ENCODE measurements at places on chromosomes 12 and 14.

DNA sequence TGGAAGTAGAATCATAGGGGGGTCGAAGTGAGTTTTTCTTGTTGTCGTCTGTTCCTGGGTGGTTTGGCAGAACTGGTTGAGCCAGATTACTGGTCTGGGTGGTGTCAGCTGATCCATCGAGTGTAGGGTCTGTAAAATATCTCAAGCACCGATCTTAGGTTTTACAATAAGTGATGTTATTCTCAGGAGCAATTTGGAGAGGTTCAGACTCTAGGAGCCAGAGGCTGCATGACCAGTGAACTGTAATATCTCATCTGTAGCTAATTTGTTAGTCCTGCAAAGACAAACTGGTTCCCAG lies 9.7 kb upstream of the SERPINA1 start:
- no peak for DNase-seq

DNA sequence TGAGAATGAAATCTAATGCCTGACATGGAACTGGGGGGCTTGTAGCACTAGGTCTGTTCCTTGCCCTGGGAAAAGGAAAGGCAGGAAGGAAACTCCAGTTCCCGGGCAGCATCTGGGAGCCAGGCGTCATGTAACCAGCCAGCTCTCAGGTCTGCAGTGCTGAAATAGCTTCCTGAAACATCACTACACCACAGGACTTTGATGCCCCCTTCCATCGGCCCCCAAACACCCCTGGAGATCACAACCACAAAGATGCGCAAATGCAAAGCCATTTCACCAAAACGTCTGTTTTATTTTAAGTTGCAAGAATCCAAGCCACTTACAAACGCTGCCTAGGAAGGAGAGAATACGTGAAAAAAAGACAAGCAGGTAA lies 40.9 kb downstream of the KCTD10 start:
- DNase-seq: no peak

- DNase-seq: no peak
These were observed 91.7 kb downstream of the SINHCAF start for GRCh38 chr12:31234053-31234840.

GRCh38 chr12:124224535-124225110 lies 70.3 kb upstream of the RFLNA start:
- DNase-seq: no peak

- no peak for DNase-seq
These were observed 63.1 kb downstream of the C14orf132 start for GRCh38 chr14:96102081-96102856.

DNA sequence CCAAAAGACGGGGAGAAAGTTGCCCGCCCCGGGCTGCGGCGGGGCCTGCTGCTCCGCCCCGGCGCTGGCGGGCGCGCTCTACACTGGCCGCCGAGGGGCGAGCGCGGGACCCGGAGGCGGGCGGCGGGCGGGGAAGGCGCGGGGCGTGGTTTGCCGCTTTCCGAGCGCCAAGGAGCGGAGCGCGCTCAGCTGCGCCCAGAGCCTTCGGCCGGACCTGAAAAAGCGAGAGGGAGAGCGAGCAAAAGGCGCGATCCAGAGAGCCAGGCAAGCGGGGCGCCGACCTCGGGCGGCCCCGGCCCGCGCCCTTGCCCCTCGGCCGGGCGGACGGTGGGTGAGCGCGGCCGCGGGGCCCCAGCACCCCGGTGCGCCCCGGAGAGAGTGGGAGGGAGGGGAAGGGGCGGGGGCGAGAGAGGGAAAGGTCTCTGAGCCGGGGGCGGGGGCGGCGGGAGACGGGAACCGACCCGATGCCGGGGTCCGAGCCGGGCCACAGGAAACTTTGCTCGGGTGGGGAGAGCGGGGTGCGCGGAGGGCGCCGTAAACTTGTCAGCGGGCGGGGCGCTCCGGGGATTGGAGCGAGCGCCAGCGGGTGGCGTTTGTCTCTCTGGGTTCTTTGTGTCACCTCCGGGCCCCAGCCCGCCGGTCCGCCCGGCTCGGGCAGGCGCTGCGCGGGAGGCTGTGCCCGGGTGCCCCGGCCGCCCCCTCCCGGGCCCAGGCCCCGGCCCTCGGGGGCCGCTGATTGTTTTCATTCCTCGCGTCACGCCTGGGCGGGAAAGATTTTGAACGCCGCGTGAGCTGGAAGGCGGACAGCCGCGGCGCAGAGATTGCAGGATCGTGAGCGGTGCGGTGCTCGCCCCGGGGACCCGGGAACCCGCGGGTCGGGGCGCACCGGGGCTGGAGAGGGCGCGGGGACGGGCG lies at the start of gene SYNE2:
Gene SYNE2 (plus strand): TSS at position 188 of the 915 bp plus-strand sequence. CDS start 56,145 bp downstream, outside the sequence.
- DNase-seq: no peak

GRCh38 chr14:21313512-21313911 lies 33.6 kb downstream of the RPGRIP1 start:
- no peak for DNase-seq

- DNase-seq: no peak
These were observed 284.6 kb downstream of the BCAT1 start for GRCh38 chr12:24664161-24664880.

DNA sequence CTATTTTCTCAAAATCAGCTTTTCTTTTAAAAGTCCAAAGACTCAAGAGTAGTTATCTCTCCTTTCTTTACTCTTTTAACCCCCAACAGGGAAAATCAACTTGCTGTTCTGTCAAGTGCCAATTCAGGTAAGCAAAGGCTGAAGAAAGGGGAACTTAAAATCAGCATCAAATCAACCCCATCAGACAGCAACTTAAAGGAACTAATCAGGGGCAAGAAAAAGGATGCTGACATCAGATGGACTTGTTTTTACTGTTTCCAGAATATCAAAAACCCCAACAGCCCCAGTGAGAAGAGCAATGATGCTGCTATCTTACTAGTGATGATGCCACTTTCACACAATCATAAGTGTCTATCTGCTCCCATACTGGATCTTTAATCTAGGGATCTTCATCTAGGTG lies 3.4 kb downstream of the BAZ2A start:
- no peak for DNase-seq

GRCh38 chr14:37051153-37051552 lies 121.3 kb downstream of the SLC25A21 start:
- no peak for DNase-seq

GRCh38 chr14:101225157-101226152 lies 321.9 kb upstream of the RTL1 start:
- DNase-seq: no peak

DNA sequence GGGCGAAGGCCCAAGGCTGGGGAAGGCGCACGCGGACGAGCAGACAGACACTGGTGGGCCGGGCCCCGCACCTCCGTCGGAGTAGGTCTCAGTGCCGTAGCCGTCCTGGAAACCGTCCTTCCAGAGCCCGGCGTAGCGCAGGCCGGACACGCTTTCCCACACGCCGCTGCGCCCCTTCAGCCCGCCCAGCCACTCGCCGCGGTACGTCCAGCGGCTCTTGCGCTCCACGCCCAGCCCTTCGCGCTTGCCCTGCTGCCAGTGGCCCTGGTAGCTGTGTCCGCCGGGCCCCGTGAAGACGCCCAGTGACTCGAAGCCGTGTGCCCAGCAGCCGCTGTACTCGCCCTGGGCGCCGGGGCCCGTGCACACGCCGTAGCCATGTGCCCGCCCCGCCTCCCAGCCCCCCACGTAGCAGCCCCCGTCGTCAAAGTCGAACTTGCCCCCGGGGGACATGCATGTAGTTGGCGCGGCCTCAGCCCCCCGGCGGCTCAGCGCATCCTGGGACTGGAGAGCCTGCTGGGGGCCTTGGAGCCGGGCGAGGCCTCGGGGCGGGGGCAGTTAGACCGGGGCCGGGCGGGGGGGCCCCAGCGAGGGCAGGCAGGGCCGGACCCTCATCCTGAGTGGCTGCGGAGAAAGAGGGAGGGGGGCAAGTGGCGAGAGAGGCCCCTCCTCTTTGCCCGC lies 1.4 kb downstream of the JPH4 start:
- DNase-seq: no peak

- no peak for DNase-seq
These were observed 18.2 kb upstream of the BCAT1 start for GRCh38 chr12:24966951-24967564.

- DNase-seq: peak; percentile 65
These were observed 20.4 kb upstream of the ATP5MC2 start for GRCh38 chr12:53696285-53696654.

DNA sequence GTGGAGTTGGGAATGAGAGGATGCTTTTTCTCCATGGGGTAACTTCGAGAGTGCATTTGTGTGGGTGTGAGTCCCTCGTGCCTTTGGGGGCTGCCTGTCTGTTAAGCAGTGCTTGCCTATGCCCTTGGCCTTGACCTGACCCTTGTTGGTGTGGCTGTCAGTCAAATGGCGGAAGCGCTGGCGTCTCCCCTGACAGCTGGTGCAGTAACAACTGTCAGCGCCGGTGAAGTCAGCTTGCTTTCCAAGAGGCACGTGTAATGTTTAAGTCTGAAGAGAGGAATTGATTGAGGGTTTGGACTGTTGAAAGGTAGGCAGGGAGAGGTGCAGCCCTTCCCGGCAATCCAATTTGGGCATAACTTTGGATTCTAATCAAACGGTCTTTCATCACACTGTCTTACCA lies 211.3 kb downstream of the AACS start:
- no peak for DNase-seq

GRCh38 chr12:45572114-45572513 lies 157.4 kb upstream of the ARID2 start:
- no peak for DNase-seq

DNA sequence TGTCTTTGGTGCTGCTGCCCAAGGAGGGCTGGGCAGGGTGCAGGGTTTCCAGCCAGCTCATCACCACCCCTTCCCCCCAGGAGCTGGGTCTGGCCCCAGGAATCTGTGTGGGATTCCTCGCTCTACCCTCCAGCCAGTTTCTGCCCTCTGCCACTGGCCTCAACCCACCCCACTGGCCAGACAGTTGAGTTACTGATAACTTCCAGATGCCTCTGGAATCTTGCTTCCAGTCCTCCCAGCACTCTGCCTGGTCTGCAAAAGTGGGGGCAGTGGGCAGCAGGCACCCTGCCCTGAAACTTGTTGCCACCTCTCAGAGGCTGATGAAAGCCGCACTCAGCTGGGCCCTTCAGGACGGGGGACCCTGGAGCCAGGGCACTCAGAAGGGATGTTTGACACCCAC lies 20.1 kb upstream of the TBX3 start:
- DNase-seq: no peak

DNA sequence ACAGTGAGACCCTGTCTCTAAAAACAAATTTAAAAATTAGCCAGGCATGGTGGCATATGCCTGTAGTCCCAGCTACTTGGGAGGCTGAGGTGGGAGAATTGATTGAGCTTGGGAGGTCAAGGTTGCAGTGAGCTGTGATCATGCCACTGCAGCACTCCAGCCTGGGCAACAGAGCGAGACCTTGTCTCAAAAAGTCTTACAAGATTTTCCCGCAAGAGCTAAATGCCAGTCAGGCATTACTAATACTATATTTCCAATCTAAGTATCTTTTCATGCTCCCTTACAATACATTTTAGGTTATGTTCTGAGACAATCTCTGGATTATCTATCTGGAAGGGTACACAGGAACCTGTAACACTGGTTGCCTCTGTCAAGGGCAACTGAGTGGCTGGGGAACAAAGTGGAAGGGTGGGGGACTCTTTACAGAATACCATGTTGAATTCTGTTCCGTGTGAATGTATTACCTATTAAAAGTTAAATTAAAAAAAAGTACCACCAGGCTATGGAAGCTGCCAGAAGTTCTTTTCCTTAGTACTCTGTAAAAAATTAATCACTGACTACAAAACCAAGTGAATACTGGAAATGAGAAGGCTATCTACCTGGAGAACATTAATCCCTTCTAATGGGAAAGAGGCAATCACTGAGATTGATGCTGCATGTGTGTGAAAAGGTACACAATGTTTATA lies 56.7 kb downstream of the BTBD7 start:
- no peak for DNase-seq

- no peak for DNase-seq
These were observed 28.2 kb downstream of the RPS6KA5 start for GRCh38 chr14:91032248-91032647.

- no peak for DNase-seq
These were observed 80.7 kb downstream of the CMAS start for GRCh38 chr12:22126758-22127157.

- DNase-seq: no peak
These were observed 98.8 kb downstream of the TMEM132C start for GRCh38 chr12:128365651-128366231.

DNA sequence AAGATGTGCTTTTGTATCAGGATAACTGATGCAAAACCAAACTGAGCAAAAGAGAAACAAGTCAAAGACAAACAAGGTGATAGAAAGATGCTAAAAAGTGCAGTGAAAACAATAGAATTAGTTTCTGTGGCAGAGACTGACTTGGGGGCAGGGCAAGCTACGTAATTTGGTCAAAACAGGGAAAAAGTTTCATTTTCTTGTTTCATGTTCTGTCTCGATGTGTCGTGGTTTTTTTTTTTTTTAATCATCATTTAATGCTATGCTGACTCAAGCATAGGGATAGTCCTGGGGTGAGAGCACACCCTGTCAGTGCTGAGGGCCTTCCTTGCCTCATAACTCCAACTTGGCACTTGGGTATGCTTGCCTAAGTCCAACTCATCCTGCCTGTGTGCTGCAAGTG lies 144.1 kb upstream of the PTPRQ start:
- DNase-seq: no peak

DNA sequence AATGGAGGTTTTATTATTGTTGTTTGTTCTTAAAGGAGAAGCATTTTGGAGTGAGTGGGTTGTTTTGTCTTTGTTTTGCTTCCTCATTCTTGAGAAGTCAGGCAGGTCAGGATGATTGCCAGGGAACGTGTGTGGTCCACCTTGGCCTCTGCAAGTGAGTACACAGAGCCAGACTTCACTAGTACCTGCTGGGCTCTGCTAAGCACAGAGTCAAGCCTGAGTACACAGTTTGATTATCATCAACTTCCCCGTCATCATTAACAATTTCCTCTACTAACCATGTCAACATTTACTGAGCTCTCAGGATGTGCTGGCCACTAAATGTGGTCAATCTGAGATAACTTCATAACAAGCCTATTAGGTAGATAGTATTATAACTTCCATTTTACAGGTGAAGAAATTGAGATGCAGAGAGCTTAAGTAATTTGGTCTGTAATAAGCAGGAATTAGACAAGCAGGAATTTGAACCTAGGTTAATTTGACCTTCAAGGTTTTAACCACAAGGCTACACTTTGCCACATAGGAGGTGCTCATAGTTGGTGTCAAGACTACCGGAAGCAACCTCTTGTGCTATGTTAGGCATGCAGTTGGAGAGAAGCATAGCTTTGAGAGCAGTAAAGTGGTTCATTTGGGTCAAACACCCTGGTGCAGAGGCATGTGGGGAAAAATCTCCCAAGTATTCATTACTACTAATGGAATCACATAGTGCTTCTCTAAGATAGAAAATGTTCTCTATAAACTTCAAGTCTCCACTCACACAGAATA lies 178.3 kb downstream of the NUAK1 start:
- no peak for DNase-seq

GRCh38 chr14:40694023-40694422 lies 912.7 kb upstream of the LRFN5 start:
- no peak for DNase-seq

- no peak for DNase-seq
These were observed 196.1 kb upstream of the CDKN3 start for GRCh38 chr14:54200726-54201125.

All from brain pericyte (primary cell).